NCI-H2107 (cell line): ENCODE measurements at places on chromosomes 6 and 20.

DNA sequence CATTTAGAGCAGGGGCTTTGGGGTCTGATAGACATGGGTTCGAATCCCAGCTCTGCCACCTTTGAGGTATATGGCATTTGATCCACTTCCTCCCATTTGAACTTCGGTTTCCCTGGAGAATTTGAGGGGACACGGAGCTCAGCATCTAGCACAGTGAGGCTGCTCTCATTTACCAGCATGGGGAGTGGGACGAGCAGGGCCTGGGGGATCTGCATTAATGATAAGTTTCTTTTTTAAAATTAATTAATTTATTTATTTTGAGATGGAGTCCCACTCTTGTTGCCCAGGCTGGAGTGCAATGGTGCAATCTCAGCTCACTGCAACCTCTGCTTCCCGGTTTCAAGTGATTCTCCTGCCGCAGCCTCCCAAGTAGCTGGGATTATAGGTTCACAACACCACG lies 52.6 kb downstream of the VSTM2L start:
- no peak for DNase-seq

GRCh38 chr20:50678169-50678898 lies 13.0 kb downstream of the RIPOR3 start:
- no peak for DNase-seq

DNA sequence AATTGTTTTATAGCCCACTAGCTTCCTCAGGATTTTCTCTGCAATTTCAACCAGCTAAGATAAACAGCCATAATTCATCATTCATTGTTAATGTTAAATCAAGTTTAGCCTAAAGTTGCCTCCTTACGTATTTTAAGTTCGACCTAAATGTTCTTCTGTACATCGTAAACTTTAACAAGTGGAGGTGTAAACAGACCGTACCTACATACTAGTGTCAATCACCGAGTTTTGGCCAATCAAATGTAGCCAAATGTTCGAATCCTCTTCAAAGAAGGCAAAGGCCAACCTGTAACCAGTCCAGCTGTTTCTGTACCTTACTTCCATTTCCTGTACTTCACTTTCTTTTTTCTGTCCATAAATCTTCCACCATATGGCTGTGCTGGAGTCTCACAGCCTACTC lies 13.5 kb downstream of the MBOAT1 start:
- DNase-seq, result no peak

GRCh38 chr20:48957533-48957932 lies 36.0 kb downstream of the ARFGEF2 start:
- DNase-seq, result no peak

- no peak for DNase-seq
Observed at GRCh38 chr6:156866220-156867015, 89.2 kb downstream of the ARID1B start.

DNA sequence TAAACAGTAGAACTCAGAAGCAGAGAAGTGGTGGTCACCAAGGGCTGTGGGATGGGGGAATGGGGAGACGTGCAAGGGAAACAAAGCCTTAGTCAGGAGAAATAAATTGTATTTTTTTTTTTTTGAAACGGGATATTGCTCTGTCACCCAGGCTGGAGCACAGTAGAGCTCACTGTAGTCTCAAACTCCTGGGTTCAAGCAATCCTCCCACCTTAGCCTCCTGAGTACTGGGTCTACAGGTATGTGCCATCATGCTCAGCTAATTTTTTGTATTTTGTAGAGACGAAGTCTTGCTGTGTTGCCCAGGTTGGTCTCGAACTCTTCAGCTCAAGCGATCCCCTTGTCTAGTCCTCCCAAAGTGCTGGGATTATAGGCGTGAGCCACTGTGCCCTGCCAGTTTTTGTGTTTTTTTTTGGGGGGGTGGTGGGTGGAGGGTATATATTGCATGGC lies 3.4 kb downstream of the HSPA1B start:
- no peak for DNase-seq

- DNase-seq, result no peak
Observed at GRCh38 chr6:25042536-25042935, 106.8 kb upstream of the RIPOR2 start.

- peak; percentile 37 for DNase-seq
Observed at GRCh38 chr20:10217721-10218410, 764 bp upstream of the SNAP25 start.

DNA sequence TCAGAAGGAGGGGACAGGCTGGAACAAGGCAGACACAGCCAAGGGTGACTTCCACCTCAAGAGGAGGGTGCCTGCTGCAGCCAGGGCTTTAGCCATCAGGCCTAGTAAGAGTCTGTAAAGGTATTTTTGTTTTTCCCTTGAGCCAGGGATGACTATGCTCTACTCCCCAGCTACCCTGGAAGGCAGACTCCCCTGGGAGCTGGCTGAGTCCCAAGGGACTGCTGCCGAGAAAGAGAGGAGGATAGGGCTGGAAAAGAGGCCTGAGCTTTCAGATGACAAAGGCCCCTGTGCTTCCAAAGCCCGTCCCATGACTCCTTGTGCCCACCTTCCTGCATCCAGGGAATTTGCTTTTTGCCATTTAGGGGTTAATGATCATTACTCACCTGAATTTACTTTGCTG lies 14.0 kb upstream of the GSTA4 start:
- DNase-seq, result no peak

DNA sequence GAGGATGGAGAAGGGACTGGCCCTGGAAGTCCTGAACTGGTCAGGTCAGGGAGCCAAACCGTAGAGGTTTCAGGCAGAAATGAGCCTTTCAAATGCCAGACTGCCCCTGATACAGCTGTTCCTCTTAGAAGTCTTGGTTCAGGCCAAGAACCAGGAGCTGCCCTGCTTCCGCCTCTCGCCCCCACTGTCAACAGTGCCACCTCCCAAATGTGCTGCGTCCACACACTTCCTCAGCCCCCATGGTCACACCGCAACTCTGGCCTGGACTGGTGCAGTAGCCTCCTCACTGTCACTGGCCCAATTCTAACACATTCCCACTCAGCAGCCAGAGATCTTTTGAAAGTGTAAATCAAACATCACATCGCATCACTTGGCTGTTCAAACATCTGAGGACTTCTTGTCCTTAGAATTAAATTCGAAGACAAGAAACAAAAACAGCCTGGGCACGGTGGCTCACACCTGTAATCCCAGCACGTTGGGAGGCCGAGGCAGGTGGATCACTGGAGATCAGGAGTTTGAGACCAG lies 69.7 kb downstream of the STK35 start:
- DNase-seq, result no peak

DNA sequence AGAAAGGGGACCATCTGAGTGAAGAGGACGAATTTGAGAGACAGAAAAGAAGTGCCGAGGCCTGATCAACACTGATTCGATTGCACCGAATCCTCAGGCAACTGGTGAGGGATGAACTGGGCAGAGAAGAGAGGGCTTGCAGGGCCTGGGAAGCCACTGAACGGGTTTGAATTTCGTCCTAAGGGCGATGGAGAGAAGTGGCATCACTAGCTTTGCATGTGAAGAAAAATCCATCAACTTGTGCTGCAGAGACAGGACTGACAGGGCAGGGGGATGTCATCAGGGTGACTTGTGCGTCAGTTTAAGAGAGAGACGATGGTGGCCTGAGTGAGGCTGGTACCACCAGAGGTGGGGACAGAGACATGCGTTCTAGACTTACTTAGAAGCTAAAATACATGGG lies 73.7 kb upstream of the SLC22A23 start:
- DNase-seq, result no peak

GRCh38 chr6:155505608-155505989 lies 50.0 kb upstream of the NOX3 start:
- no peak for DNase-seq

DNA sequence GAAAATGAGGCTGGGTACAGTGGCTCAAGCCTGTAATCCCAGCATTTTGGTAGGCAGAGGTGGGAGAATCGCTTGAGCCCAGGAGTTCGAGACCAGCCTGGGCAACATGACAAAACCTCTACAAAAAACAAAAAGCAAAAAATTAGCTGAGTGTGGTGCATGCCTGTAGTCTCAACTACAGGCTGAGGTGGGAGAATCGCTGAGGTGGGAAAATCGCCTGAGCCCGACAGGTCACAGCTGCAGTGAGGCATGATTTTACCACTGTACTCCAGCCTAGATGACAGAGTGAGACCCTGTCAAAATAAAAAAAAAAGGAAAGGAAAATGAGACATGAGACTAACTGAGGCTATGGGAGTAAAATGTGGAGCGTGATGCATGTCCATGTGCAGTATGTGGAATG lies 88.0 kb upstream of the CD83 start:
- no peak for DNase-seq

GRCh38 chr20:15512916-15513315 lies 1060.3 kb downstream of the KIF16B start:
- no peak for DNase-seq

DNA sequence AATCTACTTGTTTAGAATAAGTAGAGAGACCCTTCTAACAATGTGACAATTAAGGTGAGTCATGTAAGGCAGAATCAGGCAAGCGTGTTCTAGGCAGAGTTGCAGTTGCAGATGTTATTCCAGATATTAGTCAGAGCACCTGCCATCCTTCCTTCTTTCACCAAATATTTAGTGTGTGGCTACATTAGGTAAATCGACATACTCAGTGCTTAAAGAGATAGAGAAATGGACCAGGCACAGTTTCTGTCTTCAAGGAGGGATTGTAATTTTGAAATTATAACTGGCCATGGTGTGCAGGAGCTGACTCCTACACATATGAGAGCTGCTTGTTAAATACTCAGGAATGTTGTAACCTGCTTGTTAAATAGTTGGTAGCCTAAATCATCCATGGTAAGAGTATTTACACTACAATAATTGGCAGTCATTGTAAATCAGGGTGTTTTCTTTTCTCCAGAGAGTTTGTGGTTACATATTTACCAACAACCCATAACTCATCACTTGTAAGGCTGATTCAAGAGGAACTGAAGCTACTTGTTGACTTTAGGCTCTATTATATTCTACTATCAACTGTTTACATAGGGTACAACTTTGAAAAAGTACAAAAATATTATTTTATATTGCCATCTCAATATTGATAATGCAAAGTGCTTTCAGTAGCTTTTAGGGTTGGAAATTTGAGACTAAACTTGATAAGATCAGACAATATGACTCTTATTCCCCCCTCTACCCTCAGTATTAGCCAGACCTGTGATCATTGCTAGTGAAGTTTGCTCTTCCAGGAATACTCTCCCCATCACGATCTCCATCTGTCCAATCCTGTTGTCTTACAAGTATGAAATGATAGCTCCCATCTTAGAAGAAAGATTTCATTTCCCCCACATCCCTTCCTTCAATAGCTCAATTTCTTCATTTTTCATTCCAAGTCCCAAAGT lies 607.1 kb downstream of the COL12A1 start:
- no peak for DNase-seq

GRCh38 chr6:92715991-92716390 lies 703.4 kb downstream of the EPHA7 start:
- DNase-seq, result no peak
